Stimulated activated naive CD8-positive, alpha-beta T cell treated with anti-CD3 and anti-CD28 coated beads, Interleukin-15, Interleukin-2, amounts not matched to agents 100 U/mL and 50 U/mL, for 24 hours (primary cell): ENCODE measurements at places on chromosomes 12 and 14.

DNA sequence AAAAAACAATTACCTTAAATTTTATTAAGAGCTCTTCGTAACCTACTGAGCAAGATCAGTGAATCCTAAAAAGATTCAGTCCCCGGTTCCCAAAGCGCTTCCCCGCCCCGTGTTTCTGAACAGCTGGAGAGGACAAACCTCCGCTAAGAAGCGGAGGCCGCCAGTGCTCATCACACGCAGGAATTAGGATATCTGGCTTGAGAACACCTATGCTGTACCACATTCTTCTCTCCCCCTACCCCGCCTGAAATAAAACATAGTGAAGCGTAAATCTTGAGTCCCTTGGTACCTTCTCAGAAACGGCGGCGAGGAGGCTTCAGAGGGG, 774 bp upstream of the WDR20 start:
- DNase-seq: no peak

DNA sequence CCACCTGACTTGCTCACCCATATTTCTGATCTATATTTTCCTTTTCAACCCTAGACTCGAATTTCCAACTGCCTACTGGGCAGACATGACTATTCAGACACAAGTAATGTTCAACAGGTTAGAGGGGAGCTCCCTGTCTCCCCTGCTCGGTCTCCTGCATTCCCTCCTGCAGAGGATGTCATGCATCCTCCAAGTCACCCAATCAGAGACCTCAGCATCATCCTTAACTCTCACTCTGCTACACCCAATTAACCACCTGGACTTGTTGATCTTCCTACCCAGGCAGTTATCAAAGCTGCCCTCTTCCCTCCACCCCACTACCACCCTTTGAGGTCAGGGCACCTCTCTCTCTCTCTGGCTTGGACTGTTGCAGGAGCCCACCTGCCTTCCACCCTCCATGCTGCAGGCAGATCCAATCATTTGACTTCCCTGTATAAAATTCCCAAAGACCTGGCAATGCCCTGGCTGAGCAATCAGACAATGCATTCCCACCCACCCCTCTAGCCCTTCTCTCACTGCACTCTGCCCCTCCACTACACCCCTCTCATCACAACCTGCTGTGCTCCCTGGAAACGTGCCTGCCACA, 10.9 kb downstream of the FAIM2 start:
- no peak for DNase-seq

- DNase-seq: no peak
These were observed 106.2 kb downstream of the TMEM30B start for GRCh38 chr14:61174987-61175386.

- DNase-seq: peak; percentile 87
These were observed 10.0 kb downstream of the WNT1 start for GRCh38 chr12:48988030-48988649.

- peak; percentile 74 for DNase-seq
These were observed 34.6 kb downstream of the SPRING1 start for GRCh38 chr12:116703214-116703795.

DNA sequence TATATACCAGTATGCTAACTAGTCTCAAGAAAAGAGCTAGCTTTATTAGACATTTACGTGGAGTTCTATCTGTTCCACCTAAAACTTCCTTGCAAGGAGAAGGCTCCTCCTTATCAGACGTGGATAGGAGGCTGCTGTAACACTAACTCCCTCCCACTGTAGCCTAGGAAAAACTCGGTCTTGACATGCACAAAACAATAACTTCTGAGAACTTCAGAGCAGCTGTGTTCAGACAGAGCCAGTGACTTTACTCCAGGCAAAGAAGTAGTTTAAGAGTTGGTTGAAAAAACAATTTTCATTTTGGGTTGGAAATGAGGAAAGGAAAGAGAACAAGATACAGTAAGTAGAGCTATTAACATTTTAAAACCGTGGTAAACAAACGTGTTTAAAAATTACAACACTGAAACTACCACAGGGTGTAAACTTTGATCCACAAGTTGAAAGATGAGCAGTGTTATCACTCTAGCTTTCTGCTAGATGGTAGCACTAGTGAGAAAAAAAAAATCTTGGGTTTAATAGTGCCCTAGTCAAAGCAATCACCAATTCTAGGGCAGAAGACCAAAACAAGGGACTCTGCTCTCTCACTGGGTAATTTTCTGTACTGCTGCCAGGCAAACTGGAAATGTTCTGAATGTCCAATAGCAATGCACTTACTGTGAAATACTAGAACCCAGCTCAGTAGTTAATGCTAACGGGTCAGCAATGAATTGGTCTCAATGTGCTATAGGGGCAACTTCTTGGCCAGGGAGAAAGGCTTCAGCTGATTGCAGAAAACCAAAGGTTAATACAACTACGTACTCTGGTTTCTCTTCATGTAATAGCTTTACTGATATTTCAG, 2.4 kb downstream of the ATF7 start:
- no peak for DNase-seq
